MV-4-11 (cell line): ENCODE measurements at places on chromosomes 12 and 14.

DNA sequence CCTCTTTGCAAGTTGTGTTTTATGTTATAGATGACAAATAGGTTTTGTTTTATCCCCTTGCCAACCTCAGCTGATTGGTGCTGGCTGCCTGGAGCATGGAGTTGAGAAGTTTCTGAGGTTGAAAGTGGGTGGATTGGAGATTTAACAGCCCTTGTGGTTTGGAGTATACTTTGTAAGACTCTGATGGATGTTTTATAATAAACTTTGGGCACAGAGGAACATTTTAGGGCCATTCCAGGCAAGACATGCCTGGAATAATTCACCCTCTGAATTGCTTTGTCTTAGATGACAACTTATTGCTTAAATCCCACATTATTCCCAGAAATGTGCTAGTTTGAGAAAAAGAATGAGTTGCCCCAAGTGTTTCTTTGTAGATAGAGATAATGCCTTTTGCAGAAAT, 158.9 kb downstream of the SLC5A8 start:
- no peak for DNase-seq

DNA sequence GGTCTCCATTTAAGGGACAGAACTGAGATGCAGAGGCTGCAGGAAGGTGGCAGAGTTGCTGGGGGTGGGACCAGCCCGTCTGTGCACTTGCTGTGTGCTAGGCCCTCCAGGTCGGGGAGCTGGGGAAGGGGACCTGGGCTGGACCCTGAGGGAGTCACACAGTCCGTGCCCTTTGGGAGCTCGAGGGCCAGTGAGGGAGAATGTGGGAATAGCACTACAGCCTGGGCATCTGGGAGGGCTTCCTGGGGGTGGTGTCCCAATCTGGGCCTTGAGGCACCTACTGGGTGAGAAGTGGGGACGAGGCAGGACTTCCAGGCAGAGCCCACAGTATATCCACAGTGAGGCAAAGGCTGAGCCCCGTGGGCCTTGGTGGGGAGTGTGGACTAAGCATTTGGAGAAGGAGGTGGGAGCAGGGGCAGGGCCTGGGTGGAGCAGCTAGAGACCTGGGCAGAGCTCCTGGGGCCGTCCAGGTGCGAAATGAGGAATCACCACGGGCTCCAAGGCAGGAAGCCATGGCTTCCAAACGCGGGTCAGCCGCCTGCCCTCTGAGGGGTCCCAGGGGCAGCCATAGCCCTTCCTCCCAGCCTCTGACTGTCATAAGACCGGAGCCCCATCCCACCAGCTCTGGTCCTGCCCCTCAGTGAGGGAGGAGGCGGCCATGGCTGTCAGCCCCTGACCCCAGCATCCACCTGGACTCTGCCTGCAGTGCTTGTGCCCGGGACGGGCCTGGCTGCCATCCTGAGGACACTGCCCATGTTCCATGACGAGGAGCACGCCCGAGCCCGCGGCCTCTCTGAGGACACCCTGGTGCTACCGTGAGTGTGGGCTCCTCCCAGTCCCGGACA, 6.6 kb downstream of the ASPG start:
- no peak for DNase-seq

DNA sequence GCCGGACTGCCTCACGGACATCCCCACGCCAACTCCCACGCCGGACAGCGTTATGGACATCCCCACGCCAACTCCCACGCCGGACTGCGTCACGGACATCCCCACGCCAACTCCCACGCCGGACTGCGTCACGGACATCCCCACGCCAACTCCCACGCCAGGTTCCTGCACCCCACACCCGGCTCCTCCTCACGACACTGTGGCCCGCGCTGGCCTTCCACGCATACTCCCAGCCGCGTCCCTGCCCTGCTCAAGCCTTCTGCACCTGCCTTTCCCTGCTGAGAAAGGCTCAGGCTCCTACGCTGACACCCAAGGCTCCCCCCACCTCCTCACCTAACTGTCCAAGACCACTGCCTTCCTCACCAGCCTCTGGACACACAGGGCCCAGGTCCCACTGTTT, 9.7 kb downstream of the CACNA2D4 start:
- DNase-seq: no peak

- DNase-seq: no peak
Observed at GRCh38 chr12:22530-23201, 43.9 kb upstream of the IQSEC3 start.

DNA sequence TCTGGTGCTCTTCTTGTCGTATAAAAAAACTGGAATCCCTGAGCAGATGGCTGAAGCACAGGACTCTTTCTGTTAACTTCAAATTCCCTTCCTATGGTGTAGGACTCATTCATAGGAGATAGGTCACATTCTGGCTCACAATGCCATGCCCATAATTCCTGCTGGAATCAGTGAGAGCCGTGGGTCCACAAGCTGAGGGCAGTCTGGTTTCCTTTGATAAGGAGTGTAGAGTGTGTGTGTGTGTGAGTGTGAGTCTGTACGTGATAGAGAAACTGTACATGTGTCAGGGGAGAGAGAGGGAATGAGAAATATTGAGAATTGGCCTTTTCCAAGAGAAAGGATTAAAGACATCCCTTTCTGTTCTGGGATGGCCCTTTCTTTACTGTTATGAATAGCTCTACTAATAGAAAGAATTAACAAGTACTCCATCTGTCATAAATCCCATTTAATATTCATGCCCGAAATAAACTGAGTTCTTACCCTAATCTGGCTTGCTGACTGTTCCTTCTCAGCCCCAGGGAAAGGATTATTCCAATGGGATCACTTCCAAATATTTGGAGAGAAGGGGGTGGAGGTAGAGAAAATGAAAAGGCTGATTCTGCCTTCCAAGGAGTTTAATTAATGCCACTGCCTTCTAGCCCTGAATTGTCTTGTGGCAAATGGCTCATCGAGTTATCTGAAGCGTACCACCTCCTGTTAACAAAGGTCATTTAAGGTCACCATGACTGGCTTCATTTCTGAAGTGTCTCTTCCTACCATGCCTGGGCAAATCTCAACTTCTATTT, 79.0 kb downstream of the TMX1 start:
- DNase-seq: no peak

DNA sequence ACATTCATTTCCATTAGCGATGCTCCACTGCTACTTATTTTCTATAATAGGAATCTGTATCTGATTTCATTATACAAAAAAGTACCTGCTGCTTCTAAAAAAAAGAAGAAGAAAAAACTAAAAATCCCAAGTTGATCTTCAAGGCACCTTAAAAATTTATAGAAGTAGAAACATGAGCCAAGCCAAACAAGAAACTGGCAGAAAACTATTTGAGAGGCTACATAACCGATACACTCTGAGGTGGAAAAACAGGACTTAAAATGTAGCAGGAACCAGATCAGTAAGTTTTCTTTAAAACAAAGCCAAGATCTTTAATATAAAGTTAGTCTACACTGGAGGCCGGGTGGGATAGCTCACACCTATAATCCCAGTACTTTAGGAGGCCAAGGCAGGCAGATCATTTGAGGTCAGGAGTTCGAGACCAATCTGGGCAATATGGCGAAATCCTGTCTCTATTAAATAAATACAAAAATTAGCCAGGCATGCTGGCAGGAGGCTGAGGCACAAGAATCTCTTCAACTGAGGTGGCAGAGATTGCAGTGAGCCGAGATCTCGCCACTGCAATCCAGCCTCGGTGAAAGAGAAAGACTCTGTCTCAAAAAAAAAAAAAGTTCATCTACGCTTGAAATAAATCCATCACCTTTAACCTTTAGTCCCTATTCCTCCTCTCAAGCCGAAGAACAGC, 278.6 kb downstream of the MED13L start:
- DNase-seq: no peak

DNA sequence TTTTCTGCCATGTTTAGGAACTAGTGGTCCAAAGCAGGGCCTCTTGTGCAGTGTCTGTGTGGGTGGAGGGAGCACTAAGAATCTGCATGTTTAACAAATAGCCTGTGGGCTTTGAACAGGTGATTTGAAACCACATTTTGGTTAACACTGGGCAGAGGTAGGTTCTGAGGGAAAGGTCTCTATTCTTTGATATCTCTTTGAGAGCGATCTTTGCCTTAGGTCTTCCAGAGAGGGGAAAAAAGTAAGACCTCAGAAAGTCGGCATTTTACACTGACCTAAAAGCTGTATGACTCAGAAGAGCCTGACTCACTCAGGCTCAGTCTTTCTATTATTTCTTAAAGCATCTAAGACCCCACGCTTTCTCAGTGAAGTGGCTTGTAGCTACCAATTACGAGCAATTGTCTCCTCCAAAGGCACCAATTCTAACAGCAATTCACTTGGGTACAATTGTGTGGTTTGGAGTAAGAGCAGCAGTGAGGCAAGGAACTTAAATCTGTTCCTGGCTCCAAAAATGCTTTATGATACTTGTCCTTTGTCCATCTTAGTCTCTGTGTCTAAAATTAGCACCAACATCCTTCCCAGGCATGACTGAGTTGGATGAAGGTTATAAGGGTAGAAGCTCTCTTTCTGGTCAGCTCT, 8.8 kb downstream of the EIF2B2 start:
- DNase-seq: peak; percentile 7

GRCh38 chr12:114041136-114041535, 75.0 kb upstream of the RBM19 start:
- no peak for DNase-seq

DNA sequence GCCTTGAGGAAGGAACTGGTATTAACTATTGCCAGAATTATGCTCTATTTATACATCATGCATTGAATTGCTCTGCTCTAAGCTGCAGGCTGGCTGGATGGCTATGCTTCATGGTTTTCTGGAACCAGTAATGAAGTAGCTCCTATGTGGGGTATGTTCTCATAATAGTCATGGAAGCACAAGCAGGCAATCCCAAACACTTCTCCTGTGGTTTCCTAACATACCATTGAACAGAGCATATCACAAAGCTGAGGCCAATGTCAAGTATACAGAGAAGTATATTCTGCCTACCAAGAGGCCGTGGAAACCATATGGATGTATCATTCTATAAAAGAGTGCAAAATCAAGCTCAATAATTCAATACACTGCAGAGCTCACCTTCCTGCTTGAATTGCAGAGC, 1752.4 kb upstream of the FLRT2 start:
- no peak for DNase-seq

- DNase-seq: no peak
Observed at GRCh38 chr14:68865542-68865941, 72.7 kb upstream of the ZFP36L1 start.

GRCh38 chr12:65121049-65121955, at the start of gene WIF1:
WIF1 (minus strand) TSS chr12:65121305; CDS start chr12:65121191, 114 bp downstream.
- DNase-seq: no peak

DNA sequence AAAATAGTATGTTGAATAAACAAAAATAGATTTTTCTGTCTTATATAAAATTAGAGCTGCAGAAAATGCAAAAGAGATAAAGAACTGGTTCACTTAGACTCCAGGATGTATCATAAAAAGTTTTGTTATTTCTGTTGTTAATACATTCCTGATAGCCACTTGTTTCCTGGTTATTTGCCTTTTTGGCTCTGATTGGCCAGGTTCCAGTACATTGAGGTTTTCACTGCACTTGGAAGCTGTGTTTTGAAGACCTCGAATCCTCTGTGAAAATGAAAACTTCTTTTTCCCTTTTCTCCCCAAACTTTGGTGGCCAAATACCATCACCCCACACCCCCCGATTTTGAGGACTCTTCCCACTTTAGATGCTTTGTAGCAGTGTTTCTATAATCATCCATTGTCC, 525.3 kb downstream of the MED13L start:
- no peak for DNase-seq

GRCh38 chr12:6052940-6053329, 71.5 kb downstream of the VWF start:
- no peak for DNase-seq

DNA sequence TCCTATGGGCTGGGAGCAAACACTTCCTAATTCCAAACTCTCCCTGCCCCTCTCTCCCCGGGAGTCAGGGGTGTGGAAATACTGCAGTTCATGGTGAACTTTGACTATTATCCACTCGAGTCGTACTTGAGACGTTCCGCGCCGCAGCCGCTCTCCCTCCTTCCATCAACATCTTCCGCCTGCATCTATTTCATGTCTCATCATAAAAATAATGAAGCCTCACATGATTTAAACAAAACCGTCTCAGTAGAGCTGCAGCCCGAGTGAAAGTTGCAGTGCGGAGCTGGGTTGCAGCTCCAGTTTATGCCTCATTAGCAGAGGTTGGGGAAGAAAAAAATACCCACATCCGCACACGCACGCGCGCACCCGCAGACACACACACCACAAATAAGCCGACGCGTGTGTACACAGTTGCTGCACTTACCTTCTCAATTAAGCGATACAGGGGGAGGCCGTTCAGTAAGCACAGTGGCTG, 283 bp downstream of the LMO3 start:
- DNase-seq: peak; percentile 8

- no peak for DNase-seq
Observed at GRCh38 chr12:32273712-32274111, 125.6 kb upstream of the FGD4 start.

GRCh38 chr14:24122898-24123297, 7.6 kb upstream of the FITM1 start:
- DNase-seq: no peak

DNA sequence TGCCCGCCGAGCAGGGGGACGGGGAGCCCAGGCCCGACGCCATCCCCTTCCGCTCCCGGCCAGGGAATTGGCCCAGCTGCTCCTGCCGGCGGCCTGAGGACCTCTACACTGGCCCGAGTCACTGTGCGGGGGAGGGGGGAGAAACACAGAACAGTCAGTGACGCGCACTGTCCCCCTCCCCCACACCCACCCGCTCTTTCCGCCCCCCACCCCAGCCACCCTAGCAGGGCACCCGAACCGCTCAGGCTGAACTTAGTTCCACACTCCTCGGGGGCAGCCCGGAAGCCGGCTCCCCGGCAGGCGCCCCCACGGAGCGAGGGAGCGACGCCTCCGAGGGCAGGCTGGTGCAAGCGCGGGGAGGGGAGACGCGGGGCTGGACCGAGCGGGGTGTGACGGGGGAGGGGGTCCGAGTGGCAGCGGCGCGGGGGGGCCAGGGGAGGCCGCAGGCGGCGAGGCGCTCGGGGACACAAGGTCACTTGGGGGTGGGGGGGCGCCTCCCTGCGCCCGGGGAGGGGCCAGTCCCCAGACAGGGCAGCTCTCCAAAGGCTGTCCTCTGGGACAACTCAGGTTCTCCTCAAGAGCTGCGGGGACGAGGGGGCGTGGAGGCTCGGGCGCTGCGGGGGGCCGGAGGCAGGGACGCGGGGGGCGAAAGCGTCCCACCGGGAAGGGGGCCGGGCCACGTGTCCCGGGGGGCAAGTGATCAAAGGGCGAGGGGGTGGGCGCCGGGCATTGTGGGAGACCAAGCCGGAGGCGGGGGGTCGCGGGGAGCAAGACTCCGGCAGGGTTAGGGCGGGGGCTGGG, 648 bp downstream of the CHD4 start:
- peak; percentile 5 for DNase-seq

GRCh38 chr12:131122631-131123030, 168.9 kb downstream of the ADGRD1 start:
- no peak for DNase-seq

- peak; percentile 4 for DNase-seq
Observed at GRCh38 chr14:44662250-44662891, 155.3 kb upstream of the FSCB start.
